ENCODE measurements at places on chromosomes 12 and 14. TPM values are rescaled to one million over a fixed set of nuclear protein-coding genes. Genes with fewer than 3 reads are reported as not detected.

Gene CMKLR1
- 9.7 TPM for total RNA-seq

Gene PMEL
- total RNA-seq: 2.9 TPM

Gene LRFN5
- 45.1 TPM for total RNA-seq

DNA sequence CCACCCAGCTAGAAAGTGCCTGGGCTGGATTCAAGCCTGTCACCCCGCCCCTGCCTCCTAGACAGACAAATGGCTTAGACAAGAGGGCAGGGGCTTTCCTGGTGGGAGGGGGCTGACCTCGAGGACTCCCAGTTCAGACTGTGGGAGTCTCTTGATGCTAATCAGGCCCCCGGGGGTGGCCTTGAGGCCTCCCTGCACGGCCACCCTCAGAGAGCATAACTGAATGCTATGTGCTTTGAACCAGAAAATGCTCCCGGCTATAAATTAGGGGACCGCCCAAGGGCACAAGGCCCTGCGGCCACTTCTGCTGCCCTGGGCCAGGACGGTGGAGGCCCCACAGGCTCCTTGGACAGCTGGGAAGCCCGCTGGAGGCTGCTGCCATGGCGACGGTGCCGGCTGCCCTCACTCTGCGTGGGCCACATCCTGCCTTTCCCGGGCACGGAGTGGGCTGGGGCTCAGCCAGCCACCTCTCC is 111.0 kb upstream of the NCOR2 start:
- DNase-seq: no peak

GRCh38 chr14:93456356-93456755 is 25.6 kb downstream of the UNC79 start:
- no peak for DNase-seq

- no peak for DNase-seq
Measured at GRCh38 chr12:6315704-6316597, 5.5 kb downstream of the PLEKHG6 start.

- DNase-seq: no peak
Measured at GRCh38 chr12:20377750-20378149, 9.4 kb downstream of the PDE3A start.

DNA sequence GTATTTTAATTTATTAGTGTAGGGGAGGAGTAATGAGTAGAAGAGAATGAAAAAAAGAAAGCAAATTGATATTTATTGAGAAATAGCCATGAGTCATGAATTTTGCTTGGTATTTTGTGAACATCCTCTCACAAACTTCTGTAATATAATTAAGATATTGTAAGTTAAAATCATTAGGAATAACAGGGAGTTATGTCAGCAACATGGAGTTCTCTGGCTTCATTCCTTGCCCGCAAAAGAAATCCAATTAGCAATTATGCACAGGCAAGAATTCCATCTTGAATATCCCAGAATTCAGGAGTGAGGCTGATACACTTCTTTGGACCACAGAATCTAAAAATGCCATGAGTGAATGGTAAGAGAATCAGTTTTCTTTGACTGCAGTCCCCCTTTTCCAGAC is 94.3 kb upstream of the PTHLH start:
- no peak for DNase-seq

DNA sequence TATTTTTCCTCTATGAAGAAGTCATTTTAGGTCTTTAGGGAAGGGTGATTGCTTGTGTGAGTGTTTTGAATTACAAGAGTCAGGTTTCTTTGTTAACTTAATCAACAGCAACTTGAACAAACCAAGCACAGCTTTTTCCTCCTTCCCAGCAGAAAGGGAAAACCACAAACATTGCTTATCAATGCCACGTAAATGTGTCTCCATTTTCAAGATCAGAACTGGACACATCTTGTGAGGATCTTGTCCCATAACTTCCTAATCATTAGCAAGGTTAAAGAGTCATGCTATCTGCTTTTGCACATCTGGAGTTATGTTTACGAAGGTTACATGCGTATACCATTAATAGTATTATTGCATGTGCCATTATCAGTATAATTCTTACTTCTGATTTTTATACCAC is 248.0 kb upstream of the FLRT2 start:
- DNase-seq: no peak

GRCh38 chr12:108442067-108442466 is 73.0 kb upstream of the FICD start:
- DNase-seq: no peak

DNA sequence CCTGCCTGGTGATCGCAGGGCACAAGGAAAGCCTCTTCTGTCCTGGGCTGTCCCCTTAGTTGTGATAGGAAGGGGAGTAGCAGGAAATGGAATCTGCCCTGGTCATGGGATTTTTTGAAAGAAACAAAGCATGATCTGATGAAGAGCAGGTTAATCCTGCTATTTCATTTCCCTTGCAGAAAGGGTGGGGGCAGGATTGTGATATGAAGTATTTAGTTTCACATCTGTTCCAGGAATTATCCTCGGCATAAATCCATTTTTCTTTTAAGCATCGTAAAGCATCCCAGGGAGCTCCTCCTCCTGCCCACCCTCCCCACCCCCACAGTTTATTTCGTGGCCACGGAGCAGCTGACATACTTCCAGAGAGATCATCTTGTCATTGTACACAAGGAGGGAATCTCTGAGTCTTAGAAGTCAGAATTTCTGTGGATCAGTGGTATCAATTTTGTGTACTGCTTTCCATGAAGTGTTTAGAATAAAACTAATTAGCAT is 53.1 kb downstream of the TGFB3 start:
- DNase-seq: no peak

DNA sequence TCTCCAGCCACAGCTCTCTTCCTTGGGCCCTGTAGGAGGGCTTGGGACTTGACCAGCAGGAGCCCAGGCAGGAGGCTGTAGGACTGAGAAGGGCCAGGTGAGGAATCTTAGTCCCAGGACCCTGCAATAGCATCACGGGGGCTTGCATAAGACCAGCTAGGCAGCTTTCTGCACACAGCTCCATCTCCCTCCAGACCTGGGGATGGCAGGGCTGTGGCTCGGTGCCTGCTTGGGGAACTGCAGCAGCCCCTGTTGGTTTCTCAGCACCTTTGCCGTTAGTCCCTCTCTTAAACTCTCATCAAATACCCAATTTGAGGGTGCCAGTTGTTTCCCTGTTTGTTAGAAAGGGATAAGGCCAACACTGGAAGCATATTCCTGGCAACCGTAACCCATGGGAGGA is 14.3 kb downstream of the DIO3 start:
- DNase-seq: no peak

DNA sequence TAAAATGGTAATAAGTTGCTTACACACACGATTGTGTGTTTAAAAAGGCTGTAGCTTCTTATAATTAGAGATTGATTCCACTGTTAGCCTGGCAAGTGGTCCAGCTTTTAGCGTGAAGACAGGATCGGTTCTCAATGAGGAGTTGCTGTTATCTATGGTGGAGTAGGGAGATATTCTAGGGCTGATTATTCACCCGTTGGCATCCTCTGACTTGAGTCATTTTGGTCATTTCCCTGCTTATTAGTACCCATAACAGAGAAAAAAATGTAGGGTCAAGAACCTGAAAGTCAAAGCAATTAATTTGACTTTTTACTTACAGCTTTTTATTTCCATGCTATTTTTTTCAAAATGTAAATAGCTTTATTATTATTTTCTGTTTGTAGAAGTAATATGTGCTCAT is 76.0 kb downstream of the KCNK13 start:
- no peak for DNase-seq

- no peak for DNase-seq
Measured at GRCh38 chr12:92574051-92574783, 128.6 kb upstream of the PLEKHG7 start.

DNA sequence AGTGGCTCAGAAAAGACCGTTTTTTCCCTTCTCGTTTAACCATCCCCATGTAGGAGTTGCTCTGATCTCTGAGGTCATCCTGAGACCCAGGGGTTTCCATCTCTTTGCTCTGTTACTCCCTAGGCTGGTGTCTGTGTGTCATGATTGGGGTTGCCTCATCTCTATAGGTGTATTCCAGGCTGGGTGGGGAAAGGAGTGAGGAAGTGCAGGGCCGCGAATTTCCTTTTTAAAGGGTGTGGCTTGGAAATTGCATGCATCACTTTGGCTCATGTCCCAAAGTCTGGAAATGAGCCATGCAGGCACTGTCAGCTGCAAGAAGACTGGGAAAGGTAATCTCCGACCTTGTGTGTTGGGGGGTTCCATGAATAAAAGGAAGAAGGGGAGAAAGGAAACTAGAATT is 201.9 kb downstream of the AACS start:
- DNase-seq: no peak

- DNase-seq: no peak
Measured at GRCh38 chr14:94313991-94314655, 9.0 kb downstream of the SERPINA6 start.

- no peak for DNase-seq
Measured at GRCh38 chr14:39016733-39017095, 86.3 kb downstream of the SEC23A start.
